ENCODE measurements at places on chromosomes 16 and 17.

GRCh38 chr16:5479926-5480325, 382.3 kb upstream of the EEF2KMT start:
- DNase-seq: peak; percentile 25

GRCh38 chr16:12147681-12148080, 171.1 kb downstream of the SNX29 start:
- no peak for DNase-seq

GRCh38 chr17:77746896-77747554, 211.5 kb upstream of the TNRC6C start:
- no peak for DNase-seq

GRCh38 chr16:58494981-58495520, 4.9 kb upstream of the NDRG4 start:
- DNase-seq: peak; percentile 95

GRCh38 chr16:23081675-23082119, 67.6 kb downstream of the USP31 start:
- DNase-seq: no peak

GRCh38 chr17:48044851-48045250, 3.3 kb upstream of the NFE2L1 start:
- no peak for DNase-seq

DNA sequence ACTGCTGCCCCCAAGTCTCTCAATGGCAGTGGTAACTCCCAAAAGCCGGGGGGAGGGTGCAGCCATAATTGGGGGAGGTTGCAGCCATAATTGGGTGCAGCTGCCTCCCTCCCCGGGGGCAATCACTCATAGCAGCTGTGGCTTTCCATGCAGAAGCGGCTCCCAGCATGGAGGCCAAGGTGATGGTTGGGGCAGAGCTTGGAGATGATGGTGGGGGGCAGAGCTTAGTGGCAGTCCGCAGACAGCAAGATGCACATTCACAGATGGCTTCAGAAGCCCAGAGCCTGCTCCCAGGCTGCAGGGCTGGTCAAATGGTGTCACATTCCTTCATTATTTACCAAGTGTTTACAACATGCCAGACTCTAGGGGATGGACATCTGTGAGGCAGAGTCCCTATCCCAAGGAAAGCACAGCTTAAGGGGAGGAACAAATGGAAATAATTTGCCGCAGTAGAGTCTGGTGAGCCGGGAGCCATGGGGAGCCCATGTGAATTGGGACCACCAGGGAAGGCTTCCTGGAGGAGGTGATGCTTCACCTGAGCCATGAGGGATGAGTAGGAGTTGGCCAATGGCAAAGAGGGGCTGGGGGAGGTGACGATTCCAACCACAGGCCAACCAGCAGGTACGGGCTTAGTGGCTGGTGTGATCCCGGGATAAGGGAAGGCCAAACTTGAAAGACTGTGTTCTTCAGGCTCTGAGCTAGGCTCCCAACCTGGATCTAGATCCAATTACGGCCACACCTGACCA, 8.1 kb downstream of the DOC2B start:
- DNase-seq: no peak

DNA sequence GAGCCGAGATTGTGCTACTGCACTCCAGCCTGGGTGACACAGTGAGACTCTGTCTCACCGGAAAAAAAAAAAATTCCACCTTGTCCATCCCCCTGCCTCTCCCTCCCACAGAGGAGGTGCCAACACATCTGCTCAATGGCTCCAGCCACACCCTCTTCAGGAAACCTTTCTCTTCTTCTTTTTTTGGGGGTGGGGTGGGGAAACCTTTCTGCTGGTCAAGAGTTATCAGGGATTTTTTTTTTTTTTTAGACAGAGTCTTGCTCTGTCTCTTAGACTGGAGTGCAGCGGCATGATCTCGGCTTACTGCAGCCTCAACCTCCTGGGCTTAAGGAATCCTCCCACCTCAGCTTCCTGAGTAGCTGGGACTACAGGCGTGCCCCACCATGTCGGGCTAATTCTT, 18.7 kb downstream of the TNS4 start:
- no peak for DNase-seq

DNA sequence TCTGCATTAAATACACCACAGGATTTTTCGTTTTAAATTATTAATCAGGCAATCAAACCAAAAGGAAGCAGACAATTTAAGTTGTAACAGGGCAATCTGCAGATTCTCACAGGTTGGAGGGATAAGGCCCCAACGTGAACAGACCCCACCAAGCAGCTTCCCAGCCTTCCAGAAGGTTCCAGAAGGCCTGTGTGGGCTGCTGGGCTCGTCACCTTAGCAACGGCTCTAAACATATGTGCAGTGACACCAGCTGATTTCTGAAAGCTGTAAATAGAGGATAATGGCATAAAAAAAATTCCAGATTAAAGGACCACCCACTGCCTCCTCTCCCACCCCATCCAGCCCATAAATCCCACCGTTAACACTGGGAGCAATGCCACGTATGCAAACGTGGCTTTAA, 123.8 kb downstream of the ZNF778 start:
- DNase-seq: no peak

- no peak for DNase-seq
Observed at GRCh38 chr17:45261577-45262515, at the start of gene SPATA32. SPATA32 (minus strand) TSS chr17:45262094; CDS start chr17:45262016, 78 bp downstream.

GRCh38 chr16:50228364-50228868, 37.9 kb upstream of the ADCY7 start:
- DNase-seq: no peak

- DNase-seq: no peak
Observed at GRCh38 chr17:82134101-82134500, 36.1 kb upstream of the FASN start.

DNA sequence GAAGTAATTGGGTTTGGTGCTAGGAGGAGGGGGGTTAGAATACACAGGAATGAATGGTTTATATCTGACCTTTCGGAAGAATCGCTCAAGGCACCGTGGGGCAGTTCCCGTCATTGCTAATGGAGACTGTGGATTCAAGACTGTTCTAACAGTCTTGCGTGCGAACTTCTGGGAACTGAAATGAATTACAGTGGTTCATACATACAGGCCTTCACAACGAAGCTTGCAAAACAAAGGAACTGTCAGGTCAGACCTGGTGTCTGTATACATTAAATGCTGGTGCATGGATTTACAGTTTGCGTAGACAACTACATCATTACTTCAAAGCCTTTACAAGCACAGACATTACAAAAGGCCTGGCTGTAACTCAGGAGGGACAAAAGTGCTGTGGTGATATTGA, 983.9 kb downstream of the CDH11 start:
- DNase-seq: no peak

- no peak for DNase-seq
Observed at GRCh38 chr17:2172077-2172851, 117.4 kb downstream of the HIC1 start.

DNA sequence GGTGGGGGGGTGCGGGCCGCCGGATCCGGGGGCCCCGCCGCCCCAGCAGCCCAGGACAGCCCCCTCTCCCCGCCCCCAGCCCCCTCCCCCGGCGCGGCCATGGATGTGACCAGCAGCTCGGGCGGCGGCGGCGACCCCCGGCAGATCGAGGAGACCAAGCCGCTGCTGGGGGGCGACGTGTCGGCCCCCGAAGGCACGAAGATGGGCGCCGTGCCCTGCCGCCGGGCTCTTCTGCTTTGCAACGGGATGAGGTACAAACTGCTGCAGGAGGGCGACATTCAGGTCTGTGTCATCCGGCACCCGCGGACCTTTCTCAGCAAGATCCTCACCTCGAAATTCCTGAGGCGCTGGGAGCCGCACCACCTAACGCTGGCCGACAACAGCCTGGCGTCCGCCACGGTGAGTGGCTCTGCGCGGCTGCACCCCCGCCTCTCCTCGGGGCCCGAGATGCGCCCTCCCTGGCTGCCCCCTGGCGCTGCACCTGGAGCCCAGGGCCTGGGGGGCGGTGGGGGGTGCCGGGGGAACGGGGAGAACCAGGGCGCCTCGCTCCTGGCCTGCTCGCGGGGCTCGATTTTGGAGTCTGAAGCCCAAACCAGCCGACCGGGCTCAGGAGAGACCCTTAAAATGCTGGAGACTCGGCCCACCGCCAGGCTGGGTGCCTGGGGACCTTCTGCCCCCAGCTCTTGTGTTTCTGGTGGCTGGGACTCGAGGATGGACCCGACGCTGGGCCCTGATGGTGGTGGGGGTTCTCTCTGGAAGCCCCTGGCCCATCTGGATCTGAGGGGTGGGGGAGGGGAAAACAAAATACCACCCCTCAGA, 744 bp downstream of the CMIP start:
- no peak for DNase-seq

- no peak for DNase-seq
Observed at GRCh38 chr17:66527335-66527734, 224.9 kb downstream of the PRKCA start.

- no peak for DNase-seq
Observed at GRCh38 chr17:64216338-64217248, 46.5 kb downstream of the TEX2 start.

- DNase-seq: no peak
Observed at GRCh38 chr17:74601944-74602572, 10.0 kb upstream of the CD300LD start.

DNA sequence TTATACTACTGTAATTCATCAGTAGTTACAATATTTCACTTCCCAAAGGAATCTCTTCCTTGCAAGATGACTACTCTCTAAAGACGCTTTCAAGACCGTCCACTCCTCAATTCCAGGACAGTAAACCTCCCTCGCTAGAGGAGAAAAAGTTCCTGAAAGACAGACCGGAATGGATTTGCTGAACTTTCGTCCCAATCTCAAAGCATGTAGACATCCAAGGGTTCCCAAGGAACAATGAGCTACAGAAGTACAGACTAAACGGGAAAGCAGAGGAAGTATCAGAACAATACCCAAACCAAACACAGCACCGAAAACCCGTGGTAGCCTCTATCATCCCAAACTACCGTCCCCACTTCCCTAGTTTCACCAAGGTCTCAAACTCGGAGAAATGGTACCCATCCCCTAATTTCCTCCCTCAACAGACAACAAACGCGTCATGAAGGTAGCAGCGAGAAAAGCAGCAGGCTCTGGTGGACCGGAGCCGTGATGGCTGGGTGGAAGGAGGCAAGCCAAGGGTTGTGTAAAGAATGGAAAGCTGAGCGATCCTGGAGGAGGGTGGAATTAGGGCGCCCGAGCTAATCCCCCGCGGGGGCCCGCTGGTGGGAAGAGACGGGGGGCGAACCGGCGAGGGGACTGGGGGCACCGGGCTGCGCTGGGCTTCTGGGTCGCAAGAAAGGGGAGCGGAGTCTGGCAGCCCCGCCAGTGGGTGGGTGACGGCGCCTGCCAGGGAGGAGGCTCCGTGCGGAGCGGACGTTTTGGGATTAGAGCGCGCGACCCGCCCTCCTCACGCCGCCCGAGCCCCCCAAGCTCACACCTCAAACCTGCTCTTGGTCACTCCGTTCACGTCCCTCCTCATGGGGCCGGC, 647 bp downstream of the FBXL20 start:
- no peak for DNase-seq

DNA sequence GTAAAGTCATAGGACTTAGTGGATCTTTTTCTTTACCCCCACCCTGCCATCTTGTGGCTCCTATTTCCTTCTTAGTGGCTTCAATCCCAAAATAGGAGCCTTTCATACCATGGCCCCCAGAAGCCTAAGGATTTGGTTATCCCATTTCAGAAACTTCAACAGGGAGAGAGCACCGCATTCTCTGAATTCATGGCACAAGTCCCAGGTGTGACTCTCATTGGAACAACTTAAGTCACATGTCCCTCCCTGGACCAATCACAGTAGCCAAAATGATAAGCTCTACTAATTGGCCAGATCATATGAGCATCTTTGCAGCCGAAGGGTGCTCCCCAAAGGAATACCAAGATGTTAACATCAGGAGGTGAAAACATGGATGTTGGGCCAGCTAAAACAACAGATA, 43.2 kb downstream of the AXIN2 start:
- no peak for DNase-seq

DNA sequence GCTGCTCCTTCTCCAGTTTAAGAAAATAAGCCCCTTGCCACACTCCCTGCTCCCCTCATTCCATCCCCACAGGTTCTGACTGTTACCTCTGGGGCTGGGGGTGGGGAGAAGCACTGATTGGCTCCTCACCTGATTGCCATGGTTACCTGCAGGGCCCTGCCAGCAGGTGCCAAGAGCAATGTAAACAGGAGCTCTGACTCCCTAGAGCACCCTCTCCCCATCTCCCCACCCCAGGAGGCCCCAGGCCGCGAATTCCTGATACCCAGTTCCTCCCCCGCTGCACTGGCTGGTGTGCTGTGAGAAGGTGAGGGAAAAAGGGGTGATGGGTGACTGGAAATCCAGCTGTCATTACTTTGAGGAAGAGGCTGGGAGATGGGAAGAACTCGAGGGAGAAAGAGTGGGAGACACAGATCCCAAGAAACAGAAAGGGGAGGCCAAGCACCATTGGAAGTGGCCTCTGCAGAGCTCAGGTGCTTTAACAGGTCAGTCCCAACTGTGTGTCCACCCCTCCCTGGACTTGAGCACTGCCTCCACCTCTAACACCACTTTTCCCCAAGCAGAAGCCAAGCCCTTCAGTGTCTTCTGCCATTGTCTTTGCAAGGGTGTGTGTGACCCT, 4.5 kb downstream of the PCGF2 start:
- DNase-seq: no peak

- DNase-seq: no peak
Observed at GRCh38 chr16:3501783-3502400, 1.1 kb downstream of the CLUAP1 start.

- no peak for DNase-seq
Observed at GRCh38 chr16:289395-289997, 6.5 kb downstream of the PDIA2 start.

DNA sequence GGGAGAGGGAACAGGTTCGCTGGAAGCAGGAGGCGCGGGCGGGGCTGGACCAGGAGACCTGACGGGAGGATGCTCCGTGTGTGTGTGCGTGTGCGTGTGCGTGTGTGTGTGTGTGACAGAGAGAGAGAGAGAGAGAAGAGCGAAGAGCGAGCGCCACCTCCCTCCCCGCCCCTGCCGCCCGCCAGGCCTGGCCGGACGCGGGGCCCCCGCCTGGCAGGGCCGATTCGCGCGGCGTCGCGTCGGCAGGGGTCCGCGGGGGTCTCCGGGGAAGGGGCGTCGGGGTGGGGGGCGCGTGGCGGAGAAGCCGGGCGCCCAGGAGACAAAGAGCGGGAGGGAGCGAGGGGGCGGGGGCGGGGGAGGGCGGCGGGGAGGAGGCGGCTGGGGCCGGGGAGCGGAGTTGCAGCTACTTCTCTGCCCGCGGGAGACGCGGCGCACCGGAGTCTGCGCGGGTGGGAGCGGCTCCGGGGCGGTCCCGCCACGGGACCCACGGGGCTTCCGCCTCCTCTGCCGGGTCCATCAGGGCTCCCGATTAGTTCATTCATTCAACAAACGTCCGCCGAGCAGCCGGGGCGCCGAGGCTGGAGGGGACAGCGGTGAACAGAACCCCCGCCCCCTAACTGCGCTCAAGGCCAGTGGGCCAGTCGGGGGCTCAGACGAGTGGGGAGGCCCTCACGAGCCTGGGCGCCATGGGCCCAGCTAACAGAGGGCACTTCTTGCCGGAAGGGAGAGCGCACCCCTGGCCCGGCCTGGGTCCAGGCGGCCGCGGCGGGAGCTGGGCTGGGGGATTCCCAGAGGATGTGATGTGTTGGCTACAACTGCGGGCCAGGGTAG, at the start of gene SAMD14:
Gene SAMD14 (minus strand): TSS at position 433 of the 831 bp plus-strand sequence. CDS start 5,201 bp downstream, outside the sequence.
- DNase-seq: no peak

DNA sequence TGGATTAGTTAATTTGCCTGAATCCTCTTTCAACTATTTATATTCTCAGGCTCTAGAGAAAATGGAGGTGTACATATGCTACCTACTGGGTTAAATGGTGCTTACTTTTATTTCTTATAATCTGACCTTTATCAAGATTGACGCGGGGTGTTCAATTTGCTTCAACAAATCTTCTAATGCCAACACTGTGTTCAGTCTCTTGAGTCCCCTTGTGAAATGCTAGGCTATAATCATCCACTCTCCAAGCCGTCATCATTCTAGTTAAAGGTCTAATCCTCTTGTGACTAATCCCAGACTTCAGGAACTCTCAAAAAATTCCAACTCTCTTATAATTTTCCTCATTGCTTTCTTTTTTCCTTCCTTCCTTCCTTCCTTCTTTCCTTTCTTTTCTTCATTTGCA, 1396.2 kb downstream of the CDH8 start:
- DNase-seq: no peak
